ENCODE measurements at places on chromosomes 1 and 21. TPM values are rescaled to one million over a fixed set of nuclear protein-coding genes. Genes with fewer than 3 reads are reported as not detected.
A peak's percentile ranks its signal among the peaks of the same experiment; 100 is the strongest.

Gene CD1C
- total RNA-seq, result 0.20 TPM

DNA sequence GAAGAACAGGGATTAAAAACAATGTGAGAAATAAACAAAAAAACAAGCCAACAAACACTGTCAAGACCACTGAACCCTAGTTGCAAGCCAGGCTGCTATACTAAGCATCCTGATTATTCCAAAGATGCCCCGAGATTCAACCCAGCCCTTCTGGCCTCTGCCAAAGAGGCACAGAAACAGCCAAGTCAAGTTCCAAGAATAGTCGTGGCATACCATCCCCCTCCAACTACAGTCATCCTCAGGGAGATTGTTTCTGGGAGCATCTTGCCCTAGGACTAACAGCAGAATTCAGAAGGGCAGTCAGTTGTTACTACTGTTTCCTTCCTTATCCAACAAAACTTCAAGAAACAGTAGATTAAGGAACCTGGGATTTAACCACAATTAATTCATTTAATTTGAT lies 52.3 kb downstream of the ABL2 start:
- H3K27me3 ChIP-seq, result no peaks in the 10 kb centered on the region
- no peak for DNase-seq
- H3K36me3 ChIP-seq, result no peaks in the 10 kb centered on the region
- H3K4me3 ChIP-seq, result no peak overlapping the region
- H3K27ac ChIP-seq, result no peak overlapping the region

DNA sequence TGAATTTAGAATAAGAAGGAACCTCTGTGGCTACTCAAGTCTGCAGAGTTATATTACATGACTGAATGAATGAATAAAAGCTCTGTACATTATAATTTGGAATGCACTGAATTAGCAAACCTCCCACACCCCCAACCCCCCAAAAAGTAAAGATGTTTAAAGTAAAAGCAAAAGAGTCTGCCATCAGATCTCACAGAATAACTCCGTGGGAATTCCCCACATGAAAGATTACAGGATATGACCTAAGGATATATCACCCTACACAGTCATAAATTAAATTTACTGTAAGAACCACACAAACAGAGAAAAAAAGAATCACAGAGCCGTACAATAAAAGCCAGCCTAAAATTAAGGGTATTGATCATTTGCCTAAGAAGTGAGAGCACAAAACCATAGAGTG lies 587.3 kb downstream of the PTPRC start:
- H3K27me3 ChIP-seq, result no peaks in the 10 kb centered on the region
- no peak for DNase-seq
- no peaks in the 10 kb centered on the region for H3K36me3 ChIP-seq
- H3K27ac ChIP-seq, result no peak overlapping the region

Gene OR6K3
- not detected for total RNA-seq

DNA sequence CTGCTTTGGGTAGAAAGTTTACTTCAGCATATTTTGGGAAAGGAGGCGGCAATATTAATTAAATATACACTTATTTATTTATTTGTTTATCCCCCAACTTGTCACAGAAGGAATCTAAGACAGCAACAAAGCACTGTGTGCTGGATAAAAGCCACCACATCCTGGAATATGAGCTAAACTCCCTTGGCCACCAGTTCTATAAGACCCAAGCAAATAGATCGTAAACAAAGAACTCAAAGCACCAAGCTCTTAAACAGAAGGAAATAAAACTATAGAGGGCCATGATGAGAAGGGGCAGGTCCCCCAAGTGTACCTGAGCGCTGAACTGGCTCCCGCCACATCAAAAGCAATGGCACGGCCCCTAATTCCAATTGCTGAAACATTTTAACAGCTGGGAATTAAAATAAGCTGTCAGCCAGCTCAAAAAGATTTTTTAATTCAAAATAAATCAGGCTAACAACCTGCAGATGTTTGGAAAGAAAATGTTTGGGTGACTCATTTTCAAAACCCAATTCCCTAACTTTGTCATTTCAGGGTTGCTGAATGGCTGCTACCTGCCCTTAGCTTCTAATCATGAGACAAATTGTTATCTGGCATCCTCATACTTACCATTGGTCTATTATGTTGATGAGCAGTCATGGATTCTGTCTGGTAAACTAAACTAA lies 127.1 kb downstream of the SLC30A10 start:
- DNase-seq, result no peak
- no peak overlapping the region for H3K4me3 ChIP-seq
- H3K36me3 ChIP-seq, result no peaks in the 10 kb centered on the region
- H3K4me1 ChIP-seq, result no peaks in the 10 kb centered on the region
- no peak overlapping the region for H3K27ac ChIP-seq
- H3K27me3 ChIP-seq, result no peaks in the 10 kb centered on the region

DNA sequence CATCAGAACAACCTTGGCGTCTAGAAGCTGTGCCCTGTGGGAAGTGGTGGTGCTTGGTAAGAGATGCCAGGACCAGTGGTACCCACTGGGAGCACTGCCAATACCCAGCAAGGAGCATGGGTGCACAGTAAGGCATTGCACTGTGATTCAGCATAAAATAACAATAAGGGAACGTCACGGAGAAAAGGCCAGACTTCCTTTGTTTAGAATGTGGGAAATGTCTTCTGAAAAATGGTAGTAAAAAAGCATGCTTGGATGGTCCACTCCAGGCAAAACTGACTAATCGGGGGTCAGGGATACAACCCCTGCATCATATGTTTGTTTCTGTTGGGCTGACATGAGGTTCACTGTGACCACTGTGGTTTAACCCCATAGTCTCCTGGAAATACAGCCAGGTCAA lies 14.7 kb downstream of the METTL18 start:
- H3K4me3 ChIP-seq, result no peak overlapping the region
- no peaks in the 10 kb centered on the region for H3K4me1 ChIP-seq
- no peak for DNase-seq
- H3K36me3 ChIP-seq, result no peaks in the 10 kb centered on the region
- H3K27me3 ChIP-seq, result no peaks in the 10 kb centered on the region

- no peak overlapping the region for H3K4me3 ChIP-seq
- no peaks in the 10 kb centered on the region for H3K27me3 ChIP-seq
Measured at GRCh38 chr1:8426996-8427395, 109.1 kb downstream of the SLC45A1 start.

- H3K27me3 ChIP-seq, result no peaks in the 10 kb centered on the region
- no peaks in the 10 kb centered on the region for H3K36me3 ChIP-seq
- DNase-seq, result no peak
Measured at GRCh38 chr1:198880818-198881597, 242.2 kb downstream of the PTPRC start.

Gene CSF1
- total RNA-seq, result 11.1 TPM

Gene CR1
- total RNA-seq, result 4.7 TPM

DNA sequence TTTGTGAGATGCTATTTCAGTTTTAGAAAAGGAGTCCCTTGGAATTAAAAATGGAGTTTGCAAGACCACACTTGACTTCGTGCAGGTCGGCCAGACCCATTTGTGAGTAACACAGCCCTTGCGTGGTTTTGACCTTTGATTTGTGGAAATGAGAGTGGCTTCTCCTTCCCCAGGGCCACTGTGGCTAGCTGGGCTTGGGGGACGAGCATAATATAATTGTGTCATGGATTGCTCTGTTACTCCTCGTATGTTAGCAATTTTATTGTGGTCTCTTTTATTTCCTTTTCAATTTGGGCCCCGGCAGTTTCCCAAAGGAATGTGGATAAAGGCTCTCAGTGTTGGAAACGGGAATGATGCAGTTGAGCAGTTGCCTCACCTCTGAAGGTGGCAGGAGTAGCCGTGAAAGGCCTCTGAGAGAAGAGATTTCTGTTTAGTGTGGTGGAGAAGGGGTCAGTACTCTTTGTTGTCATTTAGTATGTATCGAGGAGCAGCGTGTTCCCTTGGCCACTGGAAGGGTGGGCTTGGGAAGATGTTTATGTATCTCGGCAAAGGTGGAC lies 194.6 kb downstream of the PBX1 start:
- H3K36me3 ChIP-seq, result no peaks in the 10 kb centered on the region
- no peak for DNase-seq
- H3K27ac ChIP-seq, result peak overlapping the region; percentile 54
- H3K4me1 ChIP-seq, result peaks cover 40% of the 10 kb centered on the region

Gene KCNE1
- total RNA-seq, result 0.34 TPM

- H3K27ac ChIP-seq, result no peak overlapping the region
- no peaks in the 10 kb centered on the region for H3K27me3 ChIP-seq
- no peaks in the 10 kb centered on the region for H3K4me1 ChIP-seq
- DNase-seq, result no peak
Measured at GRCh38 chr1:37277366-37277765, 197.0 kb upstream of the ZC3H12A start.

- peak overlapping the region; percentile 58 for H3K4me3 ChIP-seq
- peaks cover 21% of the 10 kb centered on the region for H3K4me1 ChIP-seq
- H3K27me3 ChIP-seq, result no peaks in the 10 kb centered on the region
- peak overlapping the region; percentile 87 for H3K27ac ChIP-seq
- H3K36me3 ChIP-seq, result peaks cover 18% of the 10 kb centered on the region
- no peak for DNase-seq
Measured at GRCh38 chr1:44775930-44776729, 790 bp downstream of the RPS8 start.

Gene PLA2G4A
- total RNA-seq, result 3.6 TPM

Gene ZSWIM5
- 2.4 TPM for total RNA-seq

DNA sequence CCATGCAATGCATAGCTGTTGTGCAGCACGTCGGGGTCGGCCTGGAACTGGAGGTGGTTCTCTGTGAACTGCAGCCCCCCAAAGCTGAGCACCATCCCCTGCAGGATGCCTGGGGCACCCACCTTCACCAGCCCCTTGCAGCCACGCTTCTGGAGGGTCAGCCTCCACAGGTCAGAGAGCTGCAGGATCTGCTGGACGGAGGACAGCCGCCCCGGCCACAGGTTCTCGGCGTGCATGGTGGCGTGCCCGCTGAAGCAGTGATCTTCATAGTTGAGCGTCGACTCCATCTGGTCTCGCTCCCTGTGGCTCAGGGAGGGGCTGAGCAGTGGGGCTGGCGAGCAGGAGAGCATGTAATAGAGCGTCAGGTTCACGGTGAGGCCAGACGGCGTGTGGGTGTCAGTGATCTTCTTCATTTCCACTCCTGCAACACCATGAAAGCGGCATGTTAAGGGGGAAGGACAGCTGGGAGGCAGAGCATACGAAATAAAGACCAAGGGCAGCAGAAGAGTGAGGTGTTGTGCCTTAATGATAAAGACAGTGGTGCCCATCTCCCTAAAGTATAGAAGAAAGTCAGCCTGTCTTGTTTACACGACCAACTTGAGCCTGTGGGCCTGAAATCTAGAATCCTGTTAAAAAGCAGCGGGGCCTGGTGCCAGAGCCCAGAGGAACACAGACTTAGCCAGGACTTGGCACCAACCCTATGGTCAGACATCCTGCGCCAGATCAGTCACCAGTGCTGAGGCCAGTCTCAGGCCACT lies 3.0 kb downstream of the KIAA2013 start:
- H3K4me3 ChIP-seq, result no peak overlapping the region
- no peaks in the 10 kb centered on the region for H3K27me3 ChIP-seq
- H3K27ac ChIP-seq, result no peak overlapping the region
- peaks cover 17% of the 10 kb centered on the region for H3K4me1 ChIP-seq

GRCh38 chr1:91650764-91651163 lies 150.1 kb downstream of the CDC7 start:
- no peaks in the 10 kb centered on the region for H3K27me3 ChIP-seq
- H3K4me1 ChIP-seq, result no peaks in the 10 kb centered on the region
- no peak overlapping the region for H3K27ac ChIP-seq
- DNase-seq, result peak; percentile 20

DNA sequence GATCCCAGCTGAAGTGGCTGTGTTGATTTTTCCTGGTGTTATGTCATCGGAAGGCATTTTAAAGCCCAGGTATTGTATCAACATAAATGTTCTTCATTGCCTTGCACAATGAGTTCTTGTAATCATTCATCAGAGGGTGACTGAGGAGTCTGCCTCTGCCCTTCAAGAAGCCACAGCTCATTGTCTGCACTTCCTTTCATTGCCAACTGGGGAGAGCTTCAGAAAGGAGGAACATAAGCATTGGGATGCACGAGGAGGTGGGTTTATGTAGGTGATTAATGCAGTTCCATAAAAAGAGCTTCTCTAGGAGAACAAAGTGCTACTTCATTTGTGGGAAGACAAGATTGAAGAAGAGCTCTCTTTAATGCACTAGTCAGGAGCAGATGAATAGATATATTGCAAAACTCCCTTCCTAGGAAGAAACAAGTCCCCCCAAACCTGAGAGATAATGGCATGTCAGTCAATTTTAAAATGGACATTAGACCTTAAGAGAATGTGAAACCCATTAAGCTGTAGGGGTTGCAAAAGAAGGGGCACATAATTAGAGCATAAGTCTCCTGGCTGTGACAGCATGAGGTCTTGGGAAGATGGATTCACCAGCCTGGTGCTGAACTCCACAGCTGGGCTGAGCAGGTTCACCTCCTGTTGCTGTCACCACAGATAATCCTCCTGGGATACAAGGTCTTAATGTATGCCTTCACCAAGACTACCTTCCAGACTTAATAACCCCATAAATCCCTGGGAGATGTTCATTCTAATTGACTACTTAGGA lies 124.6 kb downstream of the BACH1 start:
- no peak overlapping the region for H3K27ac ChIP-seq
- H3K4me3 ChIP-seq, result no peak overlapping the region
- no peaks in the 10 kb centered on the region for H3K27me3 ChIP-seq
- no peaks in the 10 kb centered on the region for H3K4me1 ChIP-seq

DNA sequence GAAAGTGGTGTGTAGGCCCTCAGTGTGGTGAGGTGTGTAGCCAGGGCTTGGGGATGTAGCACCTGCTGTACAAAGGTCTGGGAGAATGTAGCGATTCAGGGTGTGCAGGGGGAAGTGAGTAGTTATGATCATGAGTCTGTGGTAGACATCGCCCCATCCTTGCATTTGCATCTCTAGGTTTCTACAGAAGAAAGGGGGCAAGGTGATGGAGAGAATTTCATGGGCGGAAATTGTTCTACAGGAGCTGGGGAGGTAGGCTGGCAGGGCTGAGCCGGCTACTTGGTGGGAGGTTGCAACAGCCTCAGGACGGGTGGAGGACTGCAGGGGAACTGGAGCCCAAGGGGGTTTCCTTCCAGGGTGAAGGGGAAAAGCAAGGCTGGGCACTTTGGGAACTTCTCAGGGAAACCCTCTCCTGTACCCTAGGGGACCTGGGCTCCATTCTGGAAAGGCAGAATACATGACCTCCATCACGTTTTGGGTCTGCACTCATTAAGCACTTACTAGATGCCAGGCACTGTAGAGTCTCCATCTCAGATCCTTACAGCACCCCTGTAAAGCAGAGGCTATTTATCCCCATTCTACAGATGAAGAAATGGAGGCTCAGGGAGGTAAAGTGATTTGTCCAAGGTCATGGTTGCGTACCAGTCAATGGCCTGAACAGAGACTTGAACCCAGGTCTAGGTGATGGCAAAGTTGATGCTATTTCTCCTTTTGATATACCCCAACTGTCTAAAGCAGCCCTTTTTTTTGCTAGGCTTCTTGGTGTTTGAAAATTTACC lies 14.5 kb upstream of the TNFRSF1B start:
- peak overlapping the region; percentile 61 for H3K27ac ChIP-seq
- no peaks in the 10 kb centered on the region for H3K4me1 ChIP-seq
- DNase-seq, result no peak
- no peaks in the 10 kb centered on the region for H3K36me3 ChIP-seq
- no peak overlapping the region for H3K4me3 ChIP-seq

DNA sequence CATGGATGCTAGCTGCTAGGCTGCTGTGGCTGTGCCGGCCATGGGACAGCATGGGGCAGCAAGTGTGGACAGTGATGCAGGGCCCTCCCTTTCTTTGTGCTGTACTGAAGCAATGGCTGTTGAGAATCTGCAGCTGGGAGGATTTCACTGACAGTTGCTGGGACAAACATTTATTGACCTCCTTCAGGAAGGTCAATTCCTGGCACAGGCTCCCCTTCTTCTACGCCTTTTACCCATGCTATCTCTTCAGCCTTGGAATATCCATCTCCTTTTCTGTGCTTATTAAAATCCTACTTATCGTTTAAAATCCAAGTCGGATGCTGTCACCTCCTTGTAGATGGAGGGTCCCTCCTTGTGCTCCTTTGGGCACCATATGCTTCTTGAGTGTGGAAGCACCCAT lies 213.1 kb upstream of the USP24 start:
- no peak overlapping the region for H3K4me3 ChIP-seq
- peaks cover 6% of the 10 kb centered on the region for H3K4me1 ChIP-seq
- H3K36me3 ChIP-seq, result no peaks in the 10 kb centered on the region
- H3K27ac ChIP-seq, result no peak overlapping the region
- no peaks in the 10 kb centered on the region for H3K27me3 ChIP-seq

Measured in pancreas (tissue), 10 donors.